ENCODE measurements at places on chromosomes 1 and 21. TPM values are rescaled to one million over a fixed set of nuclear protein-coding genes. Genes with fewer than 3 reads are reported as not detected.

DNA sequence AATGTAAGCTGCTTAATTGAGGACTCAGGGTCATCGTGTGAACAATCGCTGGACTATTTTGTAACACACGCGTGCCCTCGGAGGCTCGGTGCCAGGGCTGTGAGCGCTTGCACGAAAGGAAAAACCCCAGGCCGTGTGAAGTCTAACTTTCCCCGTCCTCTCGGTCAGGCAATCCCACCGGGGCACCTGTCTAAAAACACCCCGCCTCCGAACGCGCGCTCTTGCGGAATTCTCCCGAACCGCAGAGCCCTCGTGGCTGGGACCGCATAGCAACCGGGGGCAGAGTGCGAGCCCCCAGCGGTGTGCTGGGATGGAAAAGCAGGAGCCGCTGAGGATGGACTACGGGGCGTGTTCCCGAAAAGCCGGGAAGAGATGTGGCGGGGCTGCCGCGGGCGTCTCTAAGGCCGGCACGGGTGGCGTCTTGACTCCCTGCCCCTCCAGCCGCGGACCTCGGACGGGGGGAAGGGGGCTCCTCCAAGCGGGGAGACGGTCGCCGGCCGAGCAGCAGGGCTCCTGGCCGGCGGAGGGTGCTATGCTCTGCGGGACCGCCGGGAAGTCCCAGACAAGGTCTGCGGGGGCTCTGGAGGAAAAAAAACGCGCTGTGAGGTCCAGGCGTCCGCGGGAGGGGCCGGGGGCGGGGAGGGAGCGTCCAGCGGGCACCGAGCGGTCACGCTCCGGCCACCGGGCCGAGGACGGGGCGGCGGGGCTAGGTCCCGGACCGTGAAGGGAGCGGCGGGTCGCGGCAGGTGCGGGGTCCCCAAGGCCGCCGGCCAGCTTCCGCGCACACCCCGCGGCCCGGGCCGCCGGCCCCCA lies 936 bp downstream of the ZBTB21 start:
- peak; percentile 55 for DNase-seq

DNA sequence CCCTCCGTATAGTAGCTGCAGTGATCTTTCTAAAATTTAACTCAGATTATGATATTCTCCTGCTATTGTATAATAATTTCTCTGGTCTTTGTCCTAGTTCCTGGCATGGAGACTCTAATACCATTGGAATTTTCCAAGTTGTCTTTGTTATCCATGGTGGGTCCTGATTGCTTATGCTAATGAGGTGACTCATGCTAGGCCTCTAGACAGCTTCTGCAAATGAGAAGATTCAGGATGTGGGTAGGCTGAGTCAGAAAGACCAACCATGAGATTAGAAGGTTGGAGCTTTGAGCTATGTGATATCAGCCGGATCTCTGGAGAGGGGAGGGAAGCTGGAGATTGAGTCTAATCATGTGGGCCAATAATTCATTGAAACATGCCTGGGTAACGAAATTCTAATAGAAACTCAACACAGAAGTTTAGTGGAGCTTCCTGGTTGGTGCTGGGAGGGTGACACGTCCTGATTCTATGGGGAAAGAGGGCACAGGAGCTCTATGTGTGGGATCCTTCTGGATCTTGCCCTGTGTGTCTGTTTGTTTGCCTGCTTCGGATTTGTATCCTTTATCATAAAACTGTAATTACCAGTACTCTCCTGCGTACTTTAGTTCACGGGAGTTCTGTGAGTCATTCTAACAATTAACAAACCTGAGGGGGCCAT lies 73.2 kb upstream of the CNIH3 start:
- DNase-seq: no peak

Gene ATP1A2
- total RNA-seq: not detected

- no peak for DNase-seq
Observed at GRCh38 chr1:169108863-169109560, 2.5 kb downstream of the ATP1B1 start.

- DNase-seq: no peak
Observed at GRCh38 chr21:31176725-31177124, 138.4 kb upstream of the KRTAP19-8 start.

Gene SH2D2A
- 2.3 TPM for total RNA-seq

Gene SLC1A7
- not detected for total RNA-seq

Gene MFAP2
- not detected for total RNA-seq

DNA sequence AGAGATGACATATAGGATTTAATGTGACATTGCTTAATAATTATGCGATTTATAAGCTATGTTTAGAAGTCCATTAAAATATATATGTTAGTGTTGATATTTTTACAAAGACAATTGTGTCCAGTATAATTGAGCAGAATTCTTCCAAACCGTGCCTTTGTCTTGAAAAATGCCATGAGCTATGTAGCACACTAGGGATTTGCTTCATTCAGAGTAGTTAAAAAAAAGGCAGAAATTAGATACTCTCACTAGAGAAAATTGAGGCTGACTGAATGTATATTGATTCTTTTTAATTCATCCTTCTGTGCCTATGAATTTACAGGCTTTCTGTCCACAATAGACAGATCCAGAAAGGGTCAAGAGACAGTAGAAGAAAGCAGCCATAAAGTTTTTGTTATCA lies 429.0 kb downstream of the NEGR1 start:
- no peak for DNase-seq

DNA sequence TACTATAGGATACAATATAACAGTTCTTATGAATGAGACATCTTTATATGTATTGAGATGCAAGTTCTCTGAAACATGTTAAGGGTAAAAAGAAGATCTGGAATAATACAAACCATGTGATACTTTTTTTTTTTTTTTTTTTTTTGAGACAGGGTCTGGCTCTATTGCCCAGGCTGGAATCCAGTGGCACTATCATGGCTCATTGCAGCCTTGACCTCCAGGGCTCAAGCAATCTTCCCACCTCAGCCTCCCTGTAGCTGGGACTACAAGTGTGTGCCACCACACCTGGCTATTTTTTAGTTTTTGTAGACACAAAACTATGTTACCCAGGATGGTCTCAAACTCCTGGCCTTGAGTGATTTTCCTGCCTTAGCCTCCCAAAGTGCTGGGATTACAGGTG lies 22.1 kb upstream of the MCL1 start:
- no peak for DNase-seq
